Psoas muscle (tissue), 8 donors: ENCODE measurements at places on chromosomes 3 and 15. TPM values are rescaled to one million over a fixed set of nuclear protein-coding genes. Genes with fewer than 3 reads are reported as not detected.

IQCB1 gene
- total RNA-seq, result 8.3 TPM

CTNNB1 gene
- total RNA-seq, result 128 TPM

B3GNT5 gene
- 98.1 TPM for total RNA-seq

CLDN16 gene
- not detected for total RNA-seq

RARB gene
- 1.3 TPM for total RNA-seq
